Fibroblast of skin of abdomen (primary cell): ENCODE measurements at places on chromosomes 3 and 15.

DNA sequence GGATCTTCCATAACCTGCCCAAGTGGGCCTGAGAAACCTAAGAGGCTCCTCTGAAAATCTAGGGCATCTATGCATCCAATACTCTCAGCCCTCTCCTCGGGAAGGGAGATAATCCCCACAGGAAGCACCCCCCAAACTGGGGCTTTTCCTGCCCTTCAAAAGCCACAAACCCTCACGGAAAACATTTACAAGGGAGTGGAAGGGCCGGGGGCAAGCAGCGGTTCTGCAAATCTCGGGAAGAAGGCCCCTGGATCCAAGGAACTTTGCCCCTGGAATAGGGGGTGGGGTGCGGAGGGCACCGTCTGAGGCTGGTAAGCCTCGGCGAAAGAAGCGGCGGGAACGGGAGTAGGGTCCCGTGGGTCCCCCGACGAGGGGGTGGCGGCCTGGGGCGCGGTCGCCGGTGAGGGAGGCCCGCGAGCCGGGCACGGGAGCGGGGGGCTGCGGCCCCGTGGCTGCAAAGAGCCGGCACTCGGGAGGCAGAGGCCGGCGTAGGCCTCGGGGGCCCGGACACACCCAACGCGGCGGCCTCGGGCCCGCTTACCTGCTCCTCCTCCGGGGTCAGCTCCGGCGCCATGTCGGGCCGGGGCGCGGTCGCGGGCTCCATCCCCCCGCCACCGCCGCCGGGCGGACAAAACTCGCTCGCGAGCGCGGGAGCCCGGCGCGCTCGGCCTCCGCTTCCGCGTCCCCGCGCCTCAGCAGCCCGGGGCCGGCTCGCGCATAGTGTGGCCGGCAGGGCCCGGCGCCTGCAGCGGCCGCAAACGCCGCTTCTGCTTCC, 755 bp downstream of the PTPN9 start:
- DNase-seq = peak; percentile 21

DNA sequence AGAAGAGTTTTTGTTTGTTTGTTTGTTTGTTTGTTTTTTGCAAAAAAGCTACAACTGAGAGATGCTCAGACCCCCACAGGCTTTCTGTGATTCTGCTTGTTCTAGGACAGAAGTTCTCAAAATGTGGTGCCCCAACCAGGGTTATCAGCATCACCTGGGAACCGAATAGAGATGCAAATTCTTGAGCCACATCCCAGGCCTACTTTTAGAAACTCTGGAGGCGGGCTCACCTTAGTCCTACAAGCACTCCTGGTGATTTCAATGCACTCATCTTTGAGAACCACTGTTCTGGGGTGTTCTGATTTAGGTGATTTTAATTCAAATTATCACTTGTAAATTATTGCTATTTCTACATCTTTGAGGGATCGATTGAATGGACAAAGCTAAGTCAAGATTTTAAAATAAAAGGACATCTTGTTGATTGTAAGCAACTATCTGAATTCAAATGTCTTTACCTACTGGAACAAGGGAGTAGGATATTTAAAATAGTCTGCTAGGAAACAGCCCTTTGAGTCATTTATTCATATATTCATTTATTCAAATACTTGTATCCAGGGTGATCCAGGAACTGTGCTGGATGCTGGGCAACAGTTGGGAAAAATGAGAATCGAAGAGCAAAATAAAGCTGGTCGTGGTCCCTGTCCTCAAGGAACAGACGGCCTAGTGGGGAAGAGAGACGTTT, 44.7 kb upstream of the CADPS start:
- DNase-seq = no peak

- peak; percentile 16 for DNase-seq
Observed at GRCh38 chr3:189204167-189204866, 32.5 kb downstream of the TPRG1 start.

DNA sequence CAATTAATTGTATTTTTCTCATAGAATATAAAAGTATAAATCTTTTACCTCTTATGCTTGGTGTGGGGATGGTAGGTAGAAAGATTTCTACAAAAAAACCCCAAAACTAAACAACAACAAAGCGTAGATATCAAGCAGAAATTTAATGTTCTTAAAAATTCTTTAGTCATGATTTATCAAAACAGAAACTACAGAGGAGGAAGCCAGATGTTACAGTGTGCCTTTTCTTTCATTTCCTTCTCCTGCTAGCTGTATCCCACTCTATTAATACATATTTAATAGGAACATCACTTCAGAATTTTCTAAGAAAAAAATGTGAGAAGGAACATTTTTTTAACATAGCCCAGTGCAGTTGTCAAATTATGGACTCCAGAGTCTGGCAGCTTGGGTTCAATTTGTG, 420.6 kb downstream of the TUSC7 start:
- no peak for DNase-seq

- DNase-seq = peak; percentile 58
Observed at GRCh38 chr3:132593241-132593946, 3.7 kb upstream of the ACKR4 start.

DNA sequence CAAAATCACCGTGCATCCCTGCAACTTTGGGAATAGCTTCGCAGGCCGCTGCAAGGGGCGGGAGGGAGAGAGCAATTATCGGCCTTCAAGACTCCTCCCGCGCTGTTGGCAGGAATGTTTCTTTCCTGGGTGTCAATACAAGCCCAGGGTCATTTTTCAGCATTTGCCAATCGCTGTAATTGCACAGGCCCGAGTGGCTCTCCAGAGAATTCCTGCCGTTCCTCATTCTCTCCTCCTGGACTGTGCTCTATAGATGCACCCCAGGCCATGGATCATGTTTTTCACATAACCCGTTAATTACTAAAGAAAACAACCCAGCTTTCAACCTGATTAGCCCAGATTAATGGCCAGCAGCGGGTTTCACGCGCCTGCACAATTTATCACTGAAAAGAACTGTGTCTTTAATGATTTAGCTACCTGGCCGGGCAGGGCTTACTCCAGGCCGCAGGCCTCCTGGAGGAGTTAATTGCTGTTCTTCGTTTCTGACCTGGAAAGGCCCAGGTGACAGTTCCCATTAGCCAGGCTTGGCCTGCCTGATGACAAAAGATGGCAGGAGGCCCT, 144.3 kb downstream of the OPA1 start:
- no peak for DNase-seq

GRCh38 chr3:4670352-4670751, 177.2 kb downstream of the ITPR1 start:
- DNase-seq = no peak

- DNase-seq = no peak
Observed at GRCh38 chr15:63004211-63004610, 38.3 kb upstream of the TPM1 start.

GRCh38 chr3:115095236-115095635, 51.9 kb downstream of the ZBTB20 start:
- DNase-seq = no peak

DNA sequence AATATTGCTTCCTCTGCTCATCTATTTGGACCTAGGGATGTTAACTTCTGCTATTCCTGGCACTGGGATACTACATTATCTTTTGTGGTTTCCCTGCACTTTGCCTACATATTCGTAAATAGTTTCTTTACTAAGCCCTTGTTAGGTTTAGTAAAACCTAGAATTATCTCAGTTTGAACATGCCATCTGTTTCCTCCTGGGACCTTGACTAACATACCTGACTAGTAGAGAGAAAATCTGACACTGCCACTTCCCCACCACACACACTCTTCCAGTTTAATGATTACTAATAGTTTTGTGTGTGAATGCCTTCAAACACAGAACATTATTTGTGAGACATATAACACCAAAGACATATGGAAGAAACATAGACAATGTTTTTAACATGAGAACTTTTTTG, 28.2 kb upstream of the SOX2 start:
- no peak for DNase-seq

DNA sequence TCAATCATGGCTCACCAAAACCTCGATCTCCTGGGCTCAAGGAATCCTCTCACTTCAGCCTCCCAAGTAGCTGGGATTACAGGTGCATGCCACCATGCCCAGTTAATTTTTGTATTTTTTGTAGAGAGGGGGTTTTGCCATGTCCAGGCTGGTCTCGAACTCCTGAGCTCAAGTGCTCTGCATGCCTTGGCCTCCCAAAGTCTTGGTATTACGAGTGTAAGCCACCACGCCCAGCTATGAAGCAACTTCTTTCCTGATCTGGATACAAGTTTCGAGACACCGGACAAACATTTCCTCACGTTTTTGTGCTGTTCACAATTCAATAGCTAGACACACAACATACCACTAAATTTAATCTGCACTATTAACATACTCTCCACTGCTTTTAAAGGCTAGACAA, 3.4 kb upstream of the SYNM start:
- DNase-seq = no peak

- DNase-seq = no peak
Observed at GRCh38 chr3:129890891-129891290, 2.6 kb downstream of the TMCC1 start.

DNA sequence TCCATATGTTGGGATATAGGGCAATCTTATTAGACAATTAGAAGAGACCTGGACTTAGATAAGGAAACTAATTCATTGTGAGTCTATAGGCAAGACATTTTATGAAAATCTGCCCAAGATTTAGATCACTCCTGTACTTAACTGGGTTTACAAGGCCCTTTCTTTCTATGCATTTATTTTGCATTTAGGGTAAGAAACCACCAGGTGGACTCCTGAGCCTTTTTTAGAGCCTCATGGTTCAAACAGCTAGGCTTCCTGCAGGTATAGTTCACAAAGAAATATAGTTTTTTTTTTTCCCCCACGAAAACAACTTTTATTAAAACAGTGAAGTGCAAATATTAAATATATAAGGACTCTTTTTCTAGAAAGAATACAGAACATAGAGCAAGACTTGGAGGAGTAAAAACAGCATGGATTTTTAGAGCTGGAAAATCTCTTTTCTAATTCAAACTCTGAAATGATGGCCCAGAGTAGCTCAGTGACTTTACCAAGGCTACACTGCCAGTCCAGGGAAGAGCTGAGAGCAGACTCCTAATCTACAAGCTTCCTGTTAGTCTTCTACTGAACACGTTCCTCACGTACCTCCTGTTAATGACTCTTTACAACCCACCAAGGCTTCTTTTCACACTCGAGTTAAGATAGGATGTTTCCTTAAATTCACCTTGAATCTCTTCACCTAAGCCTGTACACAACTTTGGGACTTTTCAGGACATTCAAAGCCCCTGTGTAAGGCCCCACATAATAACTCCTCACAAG, 400.9 kb upstream of the ATP11B start:
- no peak for DNase-seq

DNA sequence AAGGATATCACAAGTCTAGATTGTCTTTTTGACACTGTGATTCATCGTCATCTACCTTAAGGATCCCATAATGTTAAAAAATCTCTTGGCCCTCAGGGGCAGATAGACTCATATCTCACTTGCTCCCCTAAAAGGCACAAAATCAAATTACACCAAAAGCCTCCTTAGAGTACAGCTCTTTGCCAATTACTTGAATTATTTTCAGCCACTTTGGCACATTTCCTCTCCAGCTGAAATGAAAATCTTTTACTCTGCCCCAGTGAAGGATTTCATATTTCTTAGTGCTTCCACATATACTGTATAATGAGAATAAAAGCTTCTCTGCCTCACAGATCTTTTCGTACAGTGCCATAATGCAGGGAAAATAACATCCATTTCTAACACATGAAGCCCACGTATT, 190.7 kb upstream of the GBE1 start:
- DNase-seq = no peak
